ENCODE measurements at places on chromosomes 1 and 21. TPM values are rescaled to one million over a fixed set of nuclear protein-coding genes. Genes with fewer than 3 reads are reported as not detected.
A peak's percentile ranks its signal among the peaks of the same experiment; 100 is the strongest.

CHIA gene
- not detected for total RNA-seq

TMPRSS15 gene
- not detected for total RNA-seq

QSOX1 gene
- 36.5 TPM for total RNA-seq

SH3BP5L gene
- total RNA-seq = 16.8 TPM

MX2 gene
- total RNA-seq = 31.3 TPM

HSD11B1 gene
- 0.36 TPM for total RNA-seq

SELL gene
- 110 TPM for total RNA-seq

RALGPS2 gene
- 5.0 TPM for total RNA-seq

MAEL gene
- total RNA-seq = 0.14 TPM

BCAN gene
- not detected for total RNA-seq

TEDDM1 gene
- not detected for total RNA-seq

- no peak for DNase-seq
Observed at GRCh38 chr1:55141295-55141893, 73.8 kb downstream of the USP24 start.

- no peak for DNase-seq
Observed at GRCh38 chr1:58899587-58900271, 115.9 kb upstream of the JUN start.

- no peak for DNase-seq
Observed at GRCh38 chr1:7279769-7280168, 491.3 kb upstream of the VAMP3 start.

DNA sequence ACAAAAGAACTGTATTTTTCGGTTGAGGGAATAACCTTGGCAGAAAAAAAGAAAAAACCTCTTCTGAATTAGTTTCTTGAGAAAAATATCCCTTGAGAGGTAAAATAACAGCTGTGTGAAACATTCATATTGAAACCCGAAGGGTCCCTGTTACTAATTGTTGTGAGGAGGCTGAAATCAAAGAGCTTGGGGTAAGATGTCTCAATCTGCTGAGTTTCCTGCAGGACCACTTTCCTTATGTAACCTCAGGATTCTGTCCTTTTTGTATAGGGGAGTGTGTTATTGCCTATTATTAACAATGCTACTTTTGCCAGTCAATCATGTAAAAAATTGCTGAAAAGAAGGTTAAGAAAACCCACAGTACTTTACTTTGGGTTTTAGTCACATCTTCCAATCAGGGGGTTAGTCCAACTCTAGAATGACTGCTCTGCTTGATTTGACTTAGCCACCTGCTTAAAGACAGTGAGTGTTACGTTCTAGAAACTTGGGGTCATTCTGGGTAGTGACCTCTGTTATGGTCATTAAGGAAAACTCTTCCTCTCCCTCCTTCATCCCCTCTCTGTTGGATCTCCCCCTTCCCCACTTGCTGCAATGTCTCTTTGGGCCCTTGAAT lies 138.8 kb downstream of the GIPC2 start:
- DNase-seq = no peak

DNA sequence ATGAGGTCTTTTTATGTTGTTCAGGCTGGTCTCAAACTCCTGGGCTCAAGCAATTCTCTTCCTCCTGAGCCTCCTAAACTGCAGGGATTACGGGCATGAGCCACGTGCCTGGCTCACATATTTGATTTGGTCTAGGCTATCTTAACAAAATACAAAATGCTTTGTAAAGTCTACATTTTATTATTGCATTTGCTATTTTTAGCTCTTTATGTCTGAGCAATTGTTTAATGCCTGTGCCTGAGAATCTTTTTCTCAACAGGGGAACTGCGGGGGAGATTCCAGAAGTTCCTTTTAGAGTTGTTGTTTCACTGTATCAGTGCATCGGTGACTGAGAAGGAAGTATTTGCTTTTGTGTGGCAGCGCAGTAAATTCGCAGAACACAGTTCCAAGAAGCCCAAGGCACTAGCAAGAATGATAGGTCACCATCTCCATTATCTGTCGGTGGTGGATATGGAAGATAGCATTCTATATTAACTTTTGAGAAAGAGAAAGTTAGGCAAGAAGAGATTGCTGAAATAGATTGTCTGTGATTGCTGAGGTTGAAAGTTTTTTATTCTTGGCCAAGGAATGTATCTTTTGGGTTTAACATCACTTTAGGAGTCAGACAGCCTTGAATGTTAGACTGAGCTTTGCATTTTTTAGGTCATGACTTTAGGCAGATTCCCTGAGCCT lies 167.3 kb downstream of the PDE4B start:
- no peak for DNase-seq

GRCh38 chr1:224747578-224747977 lies 131.5 kb downstream of the CNIH3 start:
- DNase-seq = peak; percentile 49

- DNase-seq = no peak
Observed at GRCh38 chr1:65429806-65430205, 9.3 kb downstream of the LEPR start.

DNA sequence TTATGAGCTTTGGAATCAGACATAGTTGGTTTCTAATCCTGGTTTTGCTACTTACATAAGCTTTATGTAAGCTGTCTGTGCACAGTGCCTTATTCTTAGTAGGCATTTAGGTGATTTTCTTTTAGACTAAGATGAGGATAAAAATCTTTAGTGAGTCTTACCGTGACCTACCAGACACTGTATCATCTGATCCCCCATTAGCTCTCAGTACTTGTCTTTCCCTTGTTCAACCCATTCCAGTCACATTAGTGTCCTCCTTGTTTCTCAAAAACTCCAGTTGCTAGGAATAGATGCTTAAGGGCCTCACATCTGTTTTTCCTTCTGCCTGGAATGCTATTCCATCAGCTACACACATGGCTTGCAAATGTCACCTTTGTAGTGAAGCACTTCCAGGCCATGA lies 18.8 kb downstream of the PPP1R12B start:
- DNase-seq = no peak

- no peak for DNase-seq
Observed at GRCh38 chr1:179066471-179066870, 15.4 kb upstream of the TOR3A start.

DNA sequence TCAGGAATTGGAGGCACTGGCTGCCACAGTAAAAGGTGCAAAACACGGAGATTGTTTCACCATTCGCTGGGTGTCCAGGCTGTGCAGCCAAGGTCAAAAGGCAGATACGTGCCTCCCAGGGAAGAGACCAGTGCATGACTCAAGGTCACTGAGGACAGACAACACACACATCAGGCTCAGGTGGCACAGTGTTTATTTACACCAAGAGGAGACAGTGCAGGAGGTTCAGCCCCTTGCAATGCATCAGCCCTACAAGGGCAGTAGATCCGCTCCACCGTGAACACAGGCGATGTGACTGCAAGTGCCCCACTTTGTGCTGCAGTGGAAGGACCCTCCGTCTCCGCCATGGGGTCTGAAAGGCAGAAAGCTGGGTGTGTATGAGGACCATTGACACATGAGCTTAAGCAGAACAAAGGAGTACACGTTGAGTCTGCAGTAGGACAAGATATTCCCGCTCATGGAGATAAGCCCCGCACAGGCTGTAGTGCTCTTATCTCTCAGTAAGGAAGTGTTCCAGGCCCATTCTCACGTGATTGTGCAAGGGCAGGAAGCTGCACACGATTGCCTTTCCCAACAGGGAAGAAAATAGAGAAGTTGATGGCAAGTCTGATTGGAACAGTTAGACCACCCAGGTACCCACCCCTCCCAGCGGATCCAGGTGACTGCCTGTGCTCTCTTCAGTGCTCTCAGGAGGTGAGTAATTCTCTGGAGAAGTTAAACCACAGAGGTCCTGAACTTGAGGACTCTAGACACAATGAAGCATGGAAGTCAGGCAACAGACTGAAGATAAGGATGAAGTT lies 37.5 kb upstream of the QSOX1 start:
- DNase-seq = no peak

GRCh38 chr1:37478451-37478881 lies 4.1 kb downstream of the ZC3H12A start:
- peak; percentile 55 for DNase-seq

GRCh38 chr1:201002510-201002909 lies 21.0 kb downstream of the KIF21B start:
- no peak for DNase-seq

GRCh38 chr1:43582162-43582566 lies 51.5 kb downstream of the PTPRF start:
- DNase-seq = peak; percentile 75

DNA sequence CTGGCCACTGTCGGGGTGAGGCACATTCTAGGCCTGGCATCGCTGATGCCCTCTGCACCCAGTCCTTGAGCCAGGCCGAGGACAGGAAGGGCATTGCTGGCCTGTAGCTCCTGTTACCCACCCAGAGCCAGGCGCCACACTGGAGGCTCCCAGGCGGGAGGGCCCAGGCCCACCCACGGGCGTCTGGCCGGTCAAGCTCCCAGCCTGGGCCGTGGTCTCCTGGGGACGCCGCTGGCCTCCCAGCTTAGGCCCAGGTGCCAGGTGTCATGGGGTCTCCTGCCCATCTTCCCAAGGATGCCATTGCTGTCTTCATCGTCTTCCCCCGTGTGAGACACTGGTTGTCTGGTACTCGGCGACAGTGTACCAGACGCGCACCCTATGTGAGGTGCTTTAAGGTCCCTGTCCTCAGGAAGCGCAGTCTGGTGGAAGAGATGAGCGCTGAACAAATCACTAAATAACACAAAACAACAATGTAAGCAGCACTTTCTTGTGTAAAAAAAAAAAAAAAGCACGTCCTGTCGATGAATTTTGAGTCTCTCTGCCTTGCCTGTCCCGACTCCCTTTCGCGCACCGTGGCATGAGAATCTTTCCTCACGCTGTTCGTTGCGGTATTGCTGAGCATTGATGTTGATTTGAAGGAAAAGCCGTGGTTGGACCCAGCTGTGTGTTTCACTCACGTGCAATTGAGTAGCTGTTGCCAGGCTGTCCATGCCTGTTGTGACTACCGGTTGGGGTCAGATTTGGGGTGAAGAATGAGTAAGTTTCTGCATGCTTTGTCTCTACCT lies 27.0 kb upstream of the TRAPPC10 start:
- no peak for DNase-seq

DNA sequence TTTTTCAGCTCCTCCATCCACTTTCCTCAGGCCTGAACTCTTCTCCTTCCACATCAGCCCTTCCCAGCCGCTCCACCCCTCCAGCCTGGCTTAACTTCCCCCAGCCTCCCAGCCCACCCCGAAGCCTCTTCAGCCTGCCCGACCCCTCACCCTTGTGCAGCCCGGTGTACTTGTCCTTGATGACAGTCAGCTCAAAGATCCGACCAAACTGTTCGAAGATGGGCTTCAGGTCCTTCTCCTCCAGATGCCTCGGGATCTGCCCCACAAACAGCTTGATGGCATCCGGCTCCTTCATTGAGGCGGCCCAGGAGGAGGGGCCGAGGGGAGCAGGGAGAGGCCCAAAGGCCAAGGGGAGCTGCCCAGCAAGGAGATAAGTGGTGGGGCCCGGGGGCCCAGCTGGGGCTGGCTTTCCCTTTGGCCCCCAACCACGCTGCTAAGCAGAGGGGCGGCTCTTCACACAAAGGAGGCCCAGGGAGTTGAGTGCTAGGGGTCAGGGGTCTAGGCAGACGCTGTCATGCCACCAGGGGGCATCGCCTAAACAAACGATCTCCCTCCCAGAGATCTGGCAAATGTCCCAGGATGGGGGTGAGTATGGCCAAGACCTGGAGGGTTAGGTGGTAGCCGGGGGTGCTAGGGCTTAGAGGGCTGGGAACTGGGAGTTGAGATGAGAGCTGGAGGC lies 738 bp downstream of the CELF3 start:
- DNase-seq = no peak

- no peak for DNase-seq
Observed at GRCh38 chr1:53388963-53389362, 61.1 kb upstream of the LRP8 start.

GRCh38 chr1:39332291-39332690 lies 127.8 kb downstream of the MACF1 start:
- DNase-seq = no peak

DNA sequence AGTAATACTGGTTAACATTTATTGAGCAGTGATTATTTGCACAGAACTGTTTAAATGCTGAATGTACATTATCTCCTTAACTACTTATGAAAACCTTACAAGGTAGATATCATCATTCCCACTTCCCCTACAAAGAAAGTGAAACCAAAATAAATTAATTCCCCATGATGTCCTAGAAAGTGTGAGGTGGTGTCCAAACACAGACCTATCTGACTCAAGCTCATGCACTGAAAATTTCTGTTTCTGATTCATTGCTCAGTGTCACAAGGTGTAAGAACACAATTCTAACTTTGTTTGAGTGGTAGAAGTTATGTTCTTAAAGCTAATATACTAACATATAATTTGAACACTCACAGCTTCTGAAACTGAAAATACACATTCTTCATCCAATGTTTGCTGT lies 178.7 kb downstream of the MRPL39 start:
- no peak for DNase-seq

GRCh38 chr21:42344631-42345030 lies 6.2 kb downstream of the TFF2 start:
- no peak for DNase-seq

DNA sequence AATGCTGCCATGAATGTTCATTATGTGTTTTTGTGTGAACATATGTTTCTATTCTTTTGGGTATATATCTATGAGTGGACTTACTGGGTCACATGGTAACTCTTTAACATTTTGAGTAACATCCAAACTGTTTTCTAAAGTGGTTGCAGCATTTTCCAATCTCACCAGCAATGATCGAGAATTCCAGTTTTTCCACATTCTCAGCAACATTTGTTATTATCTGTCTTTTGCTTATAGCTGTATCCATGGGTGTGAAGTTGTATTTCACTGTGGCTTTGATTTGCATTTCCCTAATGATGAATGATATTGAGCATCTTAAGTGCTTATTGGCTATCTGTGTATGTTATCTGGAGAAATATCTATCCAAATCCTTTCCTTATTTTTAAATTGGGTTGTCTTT lies 89.2 kb upstream of the SLFNL1 start:
- no peak for DNase-seq

- no peak for DNase-seq
Observed at GRCh38 chr1:2855206-2856065, 53.9 kb upstream of the TTC34 start.

- DNase-seq = no peak
Observed at GRCh38 chr1:119953266-119953998, 57.1 kb upstream of the ADAM30 start.

GRCh38 chr1:1304331-1305299 lies 3.1 kb downstream of the ACAP3 start:
- no peak for DNase-seq

GRCh38 chr1:149993764-149994163 lies 16.8 kb downstream of the OTUD7B start:
- DNase-seq = no peak

- DNase-seq = no peak
Observed at GRCh38 chr1:35243691-35244090, 24.8 kb upstream of the ZMYM4 start.
